Effector CD4-positive, alpha-beta T cell (primary cell): ENCODE measurements at places on chromosomes 4 and X.

DNA sequence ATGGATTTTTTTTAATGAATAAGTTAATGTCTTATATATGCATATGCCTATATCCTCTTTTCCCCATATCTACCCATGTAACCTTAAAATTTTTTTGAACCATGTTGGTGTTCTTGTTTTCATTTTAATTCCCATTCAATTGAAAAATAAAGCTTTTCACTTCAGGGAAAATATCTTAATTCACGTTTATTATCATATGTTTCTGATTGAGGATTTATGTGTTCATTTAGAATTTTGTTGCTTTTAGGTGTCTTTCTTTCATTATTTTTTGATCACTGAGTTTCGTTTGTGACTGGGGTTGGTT is 29.1 kb downstream of the HADH start:
- DNase-seq: no peak

- DNase-seq: no peak
Observed at GRCh38 chrX:28189011-28189410, 207.8 kb upstream of the DCAF8L1 start.

DNA sequence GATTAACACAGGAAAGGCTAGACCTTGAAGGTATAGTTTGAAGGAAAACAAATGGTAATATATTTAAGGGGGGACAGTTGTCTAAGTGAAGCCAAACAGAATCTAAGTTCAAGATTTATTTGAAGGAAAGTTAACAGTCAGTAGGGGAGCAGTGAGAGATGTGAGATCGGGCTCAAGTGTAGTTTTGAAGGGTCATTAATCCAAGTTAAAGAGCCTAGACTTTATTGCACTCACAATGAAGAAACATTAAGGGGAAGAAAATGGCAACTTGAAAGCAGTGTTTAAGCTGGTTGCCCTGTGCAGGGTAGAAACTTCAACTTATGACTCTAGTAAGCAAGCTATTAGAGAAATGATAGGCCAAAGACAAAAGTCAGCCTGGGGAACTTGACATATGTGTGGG is 1952.2 kb downstream of the PCDH7 start:
- no peak for DNase-seq

- no peak for DNase-seq
Observed at GRCh38 chrX:1442016-1442665, 10.6 kb downstream of the ASMTL start.

GRCh38 chr4:189779281-189779980 is 161.2 kb upstream of the FRG1 start:
- no peak for DNase-seq

DNA sequence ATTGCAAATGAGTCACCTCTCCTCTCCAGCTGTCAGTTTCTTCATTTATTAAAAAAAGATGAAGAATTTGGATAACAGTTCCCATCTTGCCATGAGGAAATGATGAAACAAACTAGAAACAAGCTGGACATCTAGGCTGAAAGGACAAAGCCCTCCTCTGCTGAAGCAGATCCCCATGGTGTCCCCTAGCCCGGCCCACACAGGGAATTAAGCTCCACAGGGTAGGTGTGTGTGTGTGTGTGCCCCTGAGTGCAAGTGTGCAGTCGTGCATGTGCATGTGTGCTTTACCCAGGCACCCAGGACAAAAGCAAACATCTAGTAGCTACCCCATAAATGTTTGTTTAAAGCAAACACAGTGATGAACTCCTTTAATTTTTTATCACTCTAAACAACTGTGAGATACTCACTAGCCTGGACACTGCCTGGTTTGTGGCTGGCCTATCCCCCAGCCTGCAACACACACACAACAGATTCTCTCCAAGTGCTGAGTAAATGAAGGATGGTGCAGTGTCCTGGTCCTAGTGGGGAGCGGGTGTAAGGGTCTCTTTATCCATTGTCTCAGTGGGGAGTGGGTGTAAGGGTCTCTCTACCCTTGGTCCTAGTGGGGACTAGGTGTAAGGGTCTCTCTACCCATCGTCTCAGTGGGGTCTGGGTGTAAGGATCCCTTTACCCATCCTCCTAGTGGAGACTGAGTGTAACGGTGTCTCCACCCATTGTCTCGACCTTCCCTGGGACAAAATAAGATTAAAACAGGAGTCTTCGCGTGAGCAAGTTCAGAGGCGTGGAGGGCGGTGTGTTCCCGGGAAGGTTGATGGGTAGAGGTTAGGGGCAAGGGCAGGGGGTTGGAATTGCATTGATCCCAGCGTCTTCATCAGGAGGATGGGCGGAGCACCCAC is 688 bp upstream of the EVC start:
- no peak for DNase-seq

- no peak for DNase-seq
Observed at GRCh38 chr4:123300222-123301039, 96.2 kb upstream of the SPRY1 start.

DNA sequence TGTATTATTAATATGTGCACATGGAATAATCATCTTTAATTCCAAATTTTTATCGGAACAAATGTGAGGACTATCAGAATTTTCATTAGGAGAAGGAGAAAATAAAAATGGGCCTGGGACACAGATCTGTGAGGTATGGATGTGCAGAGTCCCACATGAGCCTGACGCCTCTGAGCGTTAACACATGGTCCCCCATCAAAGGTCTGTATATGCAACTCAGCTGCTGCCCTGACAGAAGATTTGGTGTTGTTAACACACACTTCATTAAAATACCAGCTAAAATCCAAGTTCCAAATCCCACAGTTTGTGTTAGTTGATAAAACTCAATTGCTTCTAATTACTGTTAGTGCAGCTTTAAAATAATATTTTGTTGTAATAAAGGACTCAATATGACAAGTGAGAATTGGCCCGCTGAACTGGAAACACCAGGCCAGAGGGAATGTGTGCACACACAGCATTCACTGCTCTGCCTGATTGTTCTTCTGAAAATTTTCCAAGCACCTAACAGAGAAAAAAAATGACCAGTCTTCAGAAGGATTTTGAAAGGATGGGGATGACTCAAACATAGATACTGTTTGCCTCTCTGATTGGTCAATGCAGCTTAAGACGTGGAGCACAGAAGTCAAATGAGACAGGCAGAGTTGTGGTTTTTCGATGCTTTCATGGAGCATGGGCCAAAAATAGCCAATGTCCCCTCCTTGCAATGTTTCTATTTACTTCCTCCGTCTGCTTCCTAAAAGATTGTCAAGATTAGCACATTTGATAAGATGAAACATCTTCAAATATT is 266.6 kb downstream of the NKX6-1 start:
- no peak for DNase-seq

DNA sequence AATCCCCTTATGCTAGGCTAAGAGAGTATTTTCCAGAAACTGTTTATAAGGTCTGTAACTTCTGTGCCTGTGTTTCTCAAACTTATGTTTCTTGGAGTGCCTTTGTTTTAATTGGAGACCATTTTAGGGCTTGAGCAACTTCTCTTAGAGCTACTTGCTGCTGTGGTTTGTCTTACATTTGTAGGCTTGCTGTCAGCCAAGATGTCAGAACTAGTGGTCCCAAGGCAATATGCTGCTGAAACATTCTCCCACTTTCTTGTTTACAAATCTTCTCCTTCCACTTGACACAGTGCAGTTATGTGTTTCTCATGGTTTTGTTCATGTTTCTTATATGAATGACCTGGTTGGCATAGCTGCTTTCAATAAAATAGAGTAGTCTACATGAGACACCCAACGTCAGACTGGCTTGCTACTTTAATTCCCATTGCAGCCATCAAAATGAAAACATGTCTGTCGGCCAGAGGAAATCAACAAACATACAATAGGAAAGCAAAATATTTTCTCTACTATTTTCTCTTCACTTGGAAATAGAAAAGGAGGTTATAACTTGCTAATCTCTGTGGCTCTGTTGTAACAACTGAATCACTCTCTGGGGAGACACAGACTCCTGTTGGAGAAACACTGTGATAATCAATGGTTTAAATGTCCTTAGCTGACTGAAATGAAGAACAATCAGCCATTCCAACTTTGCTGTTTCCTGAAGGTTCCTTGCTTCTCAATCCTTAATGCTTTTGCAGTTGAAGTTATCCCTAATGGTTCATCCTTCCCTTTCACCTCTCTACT is 426.4 kb downstream of the PDGFC start:
- DNase-seq: no peak

- DNase-seq: no peak
Observed at GRCh38 chr4:144302704-144303536, 162.4 kb upstream of the GYPA start.

GRCh38 chr4:151569650-151570049 is 160.7 kb downstream of the FHIP1A start:
- DNase-seq: no peak

- DNase-seq: no peak
Observed at GRCh38 chrX:25523574-25524540, 508.1 kb upstream of the ARX start.

- no peak for DNase-seq
Observed at GRCh38 chr4:121597346-121597934, 99.3 kb downstream of the ANXA5 start.

GRCh38 chrX:129637217-129638109 is 17.3 kb downstream of the APLN start:
- DNase-seq: peak; percentile 67

- no peak for DNase-seq
Observed at GRCh38 chr4:189525304-189525703, 415.4 kb upstream of the FRG1 start.

DNA sequence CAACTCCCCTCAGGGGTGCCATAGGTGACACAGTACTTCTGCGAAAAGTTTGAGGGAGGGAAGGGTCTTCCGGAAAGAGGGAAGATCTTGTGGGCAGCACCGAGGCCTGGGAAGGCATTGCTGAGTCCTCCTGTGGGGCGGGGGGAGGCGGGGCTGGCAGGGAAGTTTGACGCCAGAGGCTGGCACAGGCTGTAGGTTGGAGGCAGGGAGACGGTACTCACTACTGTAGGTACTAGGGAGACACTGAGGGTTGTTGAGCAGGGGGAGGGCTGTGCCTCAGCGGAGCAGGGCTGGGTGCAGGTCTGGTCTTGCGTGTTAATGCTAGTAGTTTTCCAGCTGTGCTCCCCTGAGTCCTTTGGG is 23.3 kb upstream of the PSAPL1 start:
- no peak for DNase-seq

DNA sequence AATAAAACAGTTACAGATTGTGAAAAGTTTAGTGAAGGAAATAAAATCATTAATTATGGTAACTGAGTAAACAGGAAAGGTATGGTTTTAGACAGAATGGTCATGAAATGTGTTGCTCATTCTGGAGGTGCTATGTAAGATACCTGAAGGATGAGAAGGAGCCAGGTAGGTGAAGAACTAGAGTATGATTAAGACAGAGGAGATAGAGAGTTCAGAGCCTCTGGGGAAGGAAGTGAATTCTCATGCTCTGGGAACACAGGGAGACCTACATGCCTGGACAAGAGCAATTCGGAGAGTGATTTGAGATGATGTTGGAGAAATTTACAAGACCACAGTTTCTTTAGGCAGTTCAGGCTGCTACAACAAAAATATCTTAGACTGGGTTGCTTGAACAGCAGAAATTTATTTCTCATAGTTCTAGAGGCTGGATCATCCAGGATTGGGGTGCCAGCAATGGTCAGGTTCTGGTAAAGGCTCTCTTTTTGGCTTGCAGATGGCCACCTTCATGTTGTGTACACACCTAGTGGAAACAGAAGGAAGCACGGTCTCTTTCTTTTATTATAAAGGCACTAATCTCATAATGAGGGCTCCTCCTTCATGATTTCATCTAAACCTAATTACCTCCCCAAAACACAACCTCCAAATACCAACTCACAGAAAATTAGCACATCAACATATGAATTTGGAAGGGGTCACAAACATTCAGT is 1416.1 kb downstream of the PCDH7 start:
- DNase-seq: no peak

GRCh38 chr4:89563431-89563830 is 255.8 kb upstream of the GPRIN3 start:
- DNase-seq: no peak

GRCh38 chrX:40117715-40118285 is 20.0 kb upstream of the BCOR start:
- no peak for DNase-seq
